ENCODE measurements at places on chromosomes 6 and 20. TPM values are rescaled to one million over a fixed set of nuclear protein-coding genes. Genes with fewer than 3 reads are reported as not detected.

The LRRC1 gene
- 31.6 TPM for total RNA-seq

The FLRT3 gene
- total RNA-seq: 0.44 TPM

The RTN4IP1 gene
- total RNA-seq: 17.2 TPM

The MUCL3 gene
- total RNA-seq: not detected

The TDRD6 gene
- not detected for total RNA-seq

The SYCP2 gene
- 0.25 TPM for total RNA-seq

The OPN5 gene
- not detected for total RNA-seq

The LST1 gene
- total RNA-seq: not detected

The EYA2 gene
- total RNA-seq: not detected

The B3GAT2 gene
- total RNA-seq: not detected

The SNRNP48 gene
- total RNA-seq: 47.5 TPM

The OLIG3 gene
- total RNA-seq: not detected

The BTNL2 gene
- total RNA-seq: not detected

The SERINC3 gene
- total RNA-seq: 82.0 TPM

The SYNE1 gene
- 19.5 TPM for total RNA-seq

The SULF2 gene
- 50.9 TPM for total RNA-seq

The TEAD3 gene
- 14.4 TPM for total RNA-seq

The THBS2 gene
- 0.08 TPM for total RNA-seq

The HCK gene
- total RNA-seq: not detected

The EYA4 gene
- not detected for total RNA-seq

The CD109 gene
- 0.52 TPM for total RNA-seq

The C6orf15 gene
- not detected for total RNA-seq

The TNFRSF6B gene
- total RNA-seq: not detected

The MMP24 gene
- total RNA-seq: 0.28 TPM

The POU5F1 gene
- 1.2 TPM for total RNA-seq

The LRRN4 gene
- 0.20 TPM for total RNA-seq

The HMGCLL1 gene
- not detected for total RNA-seq

The SLCO4A1 gene
- 23.8 TPM for total RNA-seq

The KHDRBS2 gene
- total RNA-seq: not detected

The PRRT1 gene
- total RNA-seq: 0.64 TPM

The SNX9 gene
- total RNA-seq: 21.9 TPM

The SLC26A8 gene
- total RNA-seq: not detected

The BPIFA1 gene
- total RNA-seq: not detected

The CST2 gene
- not detected for total RNA-seq

The KCNK16 gene
- not detected for total RNA-seq

The IFT52 gene
- 64.0 TPM for total RNA-seq

Data from HepG2 (cell line).